GM23248 (cell line): ENCODE measurements at places on chromosomes 13 and 19. TPM values are rescaled to one million over a fixed set of nuclear protein-coding genes. Genes with fewer than 3 reads are reported as not detected.
A peak's percentile ranks its signal among the peaks of the same experiment; 100 is the strongest.

Gene BEST2
- not detected in 2 replicates for total RNA-seq

- peaks cover 8% of the 10 kb centered on the region; the same call in 1 of the 2 replicates for H3K4me1 ChIP-seq
- H3K27ac ChIP-seq, result no peak overlapping the region
- H3K4me3 ChIP-seq, result no peak overlapping the region
- no peaks in the 10 kb centered on the region for H3K27me3 ChIP-seq
These were observed 3.8 kb downstream of the RAB8A start for GRCh38 chr19:16115301-16116039.

DNA sequence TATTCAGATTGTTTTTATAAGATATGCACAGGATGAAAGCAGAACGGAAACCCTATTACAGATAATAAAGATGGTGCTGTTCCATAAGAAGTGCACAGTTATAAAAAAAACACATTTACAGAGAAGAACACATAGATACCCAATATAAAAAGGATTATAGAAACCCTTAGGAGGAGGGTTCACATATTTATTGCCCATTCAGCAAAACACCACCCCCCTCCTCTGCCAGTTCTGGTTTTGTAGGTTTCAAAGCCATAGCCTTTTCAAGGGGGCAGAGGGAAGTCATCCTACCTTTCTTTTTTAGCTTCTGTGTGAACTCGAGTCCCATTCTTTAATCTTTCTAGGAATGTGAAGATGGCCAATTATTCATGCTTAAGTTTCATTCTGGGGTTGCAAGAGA, 511.2 kb downstream of the GPC5 start:
- no peaks in the 10 kb centered on the region for H3K36me3 ChIP-seq
- no peak overlapping the region for H3K27ac ChIP-seq
- DNase-seq, result no peak
- no peak overlapping the region for H3K4me3 ChIP-seq

- no peaks in the 10 kb centered on the region for H3K36me3 ChIP-seq
- H3K4me1 ChIP-seq, result no peaks in the 10 kb centered on the region
- DNase-seq, result no peak
- H3K4me3 ChIP-seq, result no peak overlapping the region
- no peaks in the 10 kb centered on the region for H3K27me3 ChIP-seq
These were observed 82.5 kb upstream of the MYCBP2 start for GRCh38 chr13:77409412-77409811.

- DNase-seq, result peak; percentile 12
- no peaks in the 10 kb centered on the region for H3K4me1 ChIP-seq
- no peak overlapping the region for H3K4me3 ChIP-seq
- H3K27ac ChIP-seq, result no peak overlapping the region
- H3K27me3 ChIP-seq, result no peaks in the 10 kb centered on the region
These were observed 564.1 kb downstream of the PCDH9 start for GRCh38 chr13:66665991-66666390.
